ENCODE measurements at places on chromosomes 2 and 18.

DNA sequence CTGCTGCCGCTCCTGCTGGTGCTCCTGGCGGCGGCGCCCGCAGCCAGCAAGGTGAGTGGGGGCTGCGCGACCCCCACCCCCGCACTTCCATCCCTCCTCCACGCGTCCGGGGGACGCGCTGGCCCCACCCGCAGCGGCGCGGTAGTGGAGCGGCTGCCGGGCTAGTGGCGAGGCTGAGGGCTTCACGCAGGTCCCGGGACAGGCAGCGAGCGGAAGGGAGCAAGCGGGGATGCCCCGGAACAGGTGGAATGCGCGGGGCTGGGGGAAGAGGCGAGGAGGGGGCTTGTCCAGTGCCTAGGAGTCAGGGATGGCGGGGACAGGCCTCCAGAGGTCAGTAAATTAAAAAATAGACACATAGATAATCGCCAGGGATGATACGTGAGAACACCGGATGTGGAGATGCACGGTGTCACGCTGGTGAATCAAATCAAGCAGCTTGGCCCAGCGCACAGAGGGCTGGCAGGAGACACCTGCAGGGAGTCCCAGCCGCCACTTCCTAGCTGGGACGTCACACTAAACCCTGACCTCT, 403 bp downstream of the COL4A3 start:
- DNase-seq = peak; percentile 42

- DNase-seq = no peak
Measured at GRCh38 chr2:165475277-165476004, 5.9 kb downstream of the CSRNP3 start.

- peak; percentile 61 for DNase-seq
Measured at GRCh38 chr2:121529439-121530211, 1.1 kb upstream of the RNU4ATAC start.

- no peak for DNase-seq
Measured at GRCh38 chr2:16661526-16661925, 4.1 kb downstream of the CYRIA start.

DNA sequence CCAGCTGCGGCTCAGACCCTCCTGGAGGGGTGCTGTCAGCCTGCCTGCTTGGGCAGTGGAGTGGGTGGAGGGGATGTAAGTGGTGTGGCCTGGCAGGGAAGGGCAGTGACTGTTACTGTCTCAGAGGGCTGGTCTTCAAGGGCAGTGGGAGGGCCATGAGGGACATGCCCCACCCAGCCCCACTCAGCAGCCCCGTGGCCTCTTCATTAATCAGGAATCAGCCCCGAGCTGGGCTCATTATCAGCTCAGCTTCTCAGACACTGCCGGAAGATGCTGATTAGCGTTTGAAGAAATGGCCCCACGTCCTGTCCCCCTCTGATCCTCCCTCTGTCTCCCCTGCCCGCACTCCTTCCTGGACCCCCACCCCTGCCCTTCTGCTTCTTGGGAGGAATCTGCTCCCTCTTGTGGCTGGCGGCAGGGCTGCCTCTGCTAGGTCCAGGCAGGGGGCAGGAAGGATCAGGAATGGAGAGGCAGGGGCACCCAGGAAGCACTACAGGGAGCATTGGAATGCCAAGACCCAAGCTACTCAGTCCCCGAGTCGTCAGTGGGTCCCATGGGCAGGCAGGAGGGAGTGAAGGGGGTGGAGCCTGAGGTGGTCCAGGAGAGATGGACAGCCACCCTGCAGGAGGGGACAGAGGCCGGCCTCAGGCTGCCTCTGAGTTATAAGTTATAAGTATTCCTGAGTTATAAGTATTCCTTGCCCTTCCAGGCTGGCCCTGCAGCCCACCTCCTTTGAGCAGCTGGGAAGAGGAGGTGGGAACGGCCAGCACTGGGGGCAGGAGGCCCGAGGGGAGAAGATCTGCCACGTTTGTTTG, 7.0 kb downstream of the ASIC4 start:
- DNase-seq = peak; percentile 54

GRCh38 chr2:150339282-150339681, 148.2 kb downstream of the RND3 start:
- DNase-seq = no peak

DNA sequence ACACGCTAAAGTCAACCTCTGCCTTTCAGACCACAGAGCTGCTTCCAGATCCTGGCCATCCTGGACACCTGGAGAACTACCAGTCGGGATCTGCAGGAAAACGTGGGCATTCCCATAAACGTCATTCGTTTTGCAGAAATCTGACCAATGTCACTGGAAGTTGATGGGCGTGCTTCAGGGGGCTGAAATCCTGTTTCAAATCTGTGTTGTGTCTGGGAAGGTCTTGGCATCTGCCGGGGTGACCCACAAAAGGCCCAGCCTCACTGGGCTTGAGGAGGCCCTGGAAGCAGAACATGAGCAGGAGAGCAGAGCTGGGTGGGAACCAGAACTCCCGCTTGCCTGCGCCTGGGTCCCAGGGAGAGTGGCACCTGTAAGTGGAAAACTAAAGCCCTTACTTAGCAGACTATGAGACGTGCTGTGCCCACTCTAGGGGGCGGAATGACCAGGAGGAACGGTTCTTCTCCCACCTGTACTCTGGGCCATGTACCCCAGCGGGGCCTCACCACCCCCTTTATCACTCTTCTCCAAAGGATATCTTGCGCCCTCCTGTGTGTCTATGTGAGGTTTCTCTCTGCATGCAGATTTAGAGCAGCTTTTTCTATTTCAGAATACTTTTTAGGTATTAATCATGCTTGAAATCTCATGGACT, 200.9 kb downstream of the FAM210A start:
- DNase-seq = no peak

- DNase-seq = peak; percentile 95
Measured at GRCh38 chr2:29117636-29118303, 2.6 kb downstream of the CLIP4 start.

All from SW480 (cell line).